ENCODE measurements at places on chromosomes 7 and 10.

- no peak for DNase-seq
Measured at GRCh38 chr10:30219971-30220751, 128.9 kb downstream of the MTPAP start.

DNA sequence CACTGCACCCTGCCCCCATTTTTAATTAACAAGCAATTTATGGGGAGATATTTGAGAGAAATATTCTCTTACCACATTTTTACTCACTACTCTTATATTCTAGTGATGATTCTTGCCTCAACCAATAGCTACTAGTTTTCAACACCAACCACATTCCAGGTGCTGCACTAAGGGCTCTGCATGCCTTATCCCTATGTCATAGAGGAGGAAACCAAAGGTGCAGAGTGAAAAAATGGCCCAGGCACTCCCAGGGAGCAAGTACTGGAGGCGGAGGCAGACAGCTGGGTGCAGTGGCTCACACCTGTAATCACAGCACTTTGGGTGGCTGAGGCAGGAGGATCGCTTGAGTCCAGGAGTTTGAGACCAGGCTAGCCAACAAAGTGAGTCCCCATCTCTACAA, 35.5 kb upstream of the TPST1 start:
- no peak for DNase-seq

GRCh38 chr10:46240684-46241565, 45.9 kb upstream of the ANTXRL start:
- DNase-seq: no peak

GRCh38 chr10:78963074-78964034, 105.4 kb upstream of the ZMIZ1 start:
- no peak for DNase-seq

DNA sequence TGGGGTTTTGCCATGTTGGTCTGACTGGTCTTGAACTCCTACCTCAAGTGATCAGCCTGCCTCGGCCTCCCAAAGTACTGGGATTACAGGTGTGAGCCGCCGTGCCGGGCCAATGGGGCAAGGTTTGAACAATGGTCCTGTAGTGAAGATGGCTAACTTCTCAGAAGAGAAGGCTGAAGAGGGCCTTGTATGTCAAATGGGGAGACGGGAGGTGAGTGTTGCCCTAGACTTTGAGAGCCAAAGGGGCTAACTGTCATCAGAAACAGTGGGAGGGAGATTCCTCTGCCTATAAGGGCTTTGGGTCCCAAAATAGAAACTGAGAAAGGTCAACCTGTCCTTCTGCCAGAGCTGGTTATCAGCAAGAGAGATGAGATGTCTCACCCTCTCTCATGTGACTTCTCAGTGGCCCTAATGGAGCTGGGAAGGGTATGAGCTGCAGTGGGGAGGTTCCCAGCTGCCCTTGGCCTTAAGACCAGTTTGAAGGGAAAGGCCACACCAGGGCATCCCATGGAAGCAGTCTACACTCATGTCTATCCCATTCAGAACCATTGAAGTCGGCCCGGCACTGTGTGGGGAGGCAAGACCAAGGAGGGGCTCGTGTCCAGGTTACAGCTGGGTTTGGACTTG, 1.3 kb upstream of the SAMD8 start:
- no peak for DNase-seq

- no peak for DNase-seq
Measured at GRCh38 chr7:38040831-38041230, 120.4 kb downstream of the EPDR1 start.

GRCh38 chr7:21718391-21718790, 175.6 kb downstream of the DNAH11 start:
- DNase-seq: no peak

All from stimulated activated CD4-positive, alpha-beta T cell treated with anti-CD3 and anti-CD28 coated beads, Interleukin-1b, Interleukin-23, amount 100 ng/mL, for 1 hour (primary cell).